Posterior cingulate gyrus (tissue), 11 donors: ENCODE measurements at places on chromosomes 5 and 9.

- no peak for DNase-seq
These were observed 21.9 kb upstream of the FSD1L start for GRCh38 chr9:105425816-105426433.

GRCh38 chr5:112002376-112002775 lies 245.4 kb upstream of the NREP start:
- no peak for DNase-seq

DNA sequence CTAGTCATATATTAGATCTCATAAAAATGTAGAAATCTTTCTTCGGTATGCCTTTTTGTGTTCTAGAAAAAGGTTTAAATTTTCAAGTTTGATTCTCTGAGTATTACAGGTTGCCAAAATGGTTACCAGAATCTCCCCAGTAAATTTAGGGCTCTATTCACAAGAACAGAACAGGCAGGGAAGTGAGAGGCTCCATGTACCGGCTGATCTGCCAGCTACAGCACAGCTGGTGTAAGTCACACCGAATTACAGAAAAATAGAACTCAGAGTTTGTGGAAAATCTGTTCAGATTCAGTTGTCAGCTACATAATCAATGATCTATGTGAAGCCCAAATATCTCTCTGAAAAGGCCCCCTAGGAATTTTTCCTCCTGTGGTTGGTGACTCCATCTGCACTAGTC lies 10.5 kb downstream of the FAM81B start:
- no peak for DNase-seq

GRCh38 chr5:1883120-1883924 lies 597 bp upstream of the IRX4 start:
- DNase-seq, result no peak

DNA sequence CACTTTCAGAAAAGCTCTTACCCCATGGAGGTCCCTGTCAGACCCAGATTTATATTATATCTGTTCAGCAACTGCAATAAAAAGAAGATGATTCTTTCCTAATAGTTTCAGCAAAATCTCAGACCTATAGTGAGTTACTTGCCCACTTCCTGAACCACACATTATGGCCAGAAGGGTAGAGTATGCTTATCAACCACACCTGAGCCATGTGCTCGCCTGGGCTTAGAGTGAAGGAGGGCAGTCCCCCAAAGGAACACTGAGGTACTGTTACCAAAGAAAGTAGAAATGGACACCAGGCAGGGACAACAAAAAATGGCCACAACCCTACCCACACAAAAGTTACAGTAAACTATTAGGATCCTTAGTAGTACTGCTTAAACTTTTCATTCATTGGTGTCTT lies 128.7 kb downstream of the ZNF608 start:
- DNase-seq, result no peak
